Activated naive CD8-positive, alpha-beta T cell treated with anti-CD3 and anti-CD28 coated beads, Interleukin-2, amount 50 U/mL, for 16 hours (primary cell): ENCODE measurements at places on chromosomes 2 and 18.

DNA sequence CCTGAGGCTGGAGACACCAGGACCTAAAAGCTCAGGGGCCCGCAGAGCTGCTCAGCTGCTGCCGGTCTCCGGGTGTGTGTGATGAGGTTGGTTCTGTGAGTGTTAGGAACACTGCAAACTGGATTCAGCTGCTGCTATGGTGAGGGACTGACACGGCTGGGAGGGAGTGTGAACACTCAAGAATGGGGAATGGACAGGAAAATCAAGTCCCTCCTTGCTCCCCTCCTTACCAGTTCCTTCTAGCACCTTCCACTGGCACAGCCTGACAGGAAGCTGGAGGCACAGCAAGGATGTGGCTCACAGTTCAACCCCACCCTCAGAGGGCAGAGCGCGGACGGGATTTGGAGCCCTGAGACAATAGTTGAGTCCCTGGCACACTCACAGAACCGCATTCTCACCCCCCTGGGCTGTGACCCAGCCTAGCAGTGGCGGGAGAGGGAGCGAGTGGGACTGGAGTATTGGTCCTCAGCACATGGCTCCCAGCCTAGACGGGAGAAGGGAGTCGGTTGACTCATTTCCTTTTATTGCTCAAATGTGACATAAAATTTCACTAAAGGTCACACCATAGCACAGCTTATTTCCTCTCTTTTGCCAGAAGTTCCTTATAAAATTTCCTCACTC, 42.5 kb downstream of the LRRC30 start:
- DNase-seq, result no peak

- DNase-seq, result no peak
Measured at GRCh38 chr2:207491956-207492355, 37.8 kb upstream of the CREB1 start.

DNA sequence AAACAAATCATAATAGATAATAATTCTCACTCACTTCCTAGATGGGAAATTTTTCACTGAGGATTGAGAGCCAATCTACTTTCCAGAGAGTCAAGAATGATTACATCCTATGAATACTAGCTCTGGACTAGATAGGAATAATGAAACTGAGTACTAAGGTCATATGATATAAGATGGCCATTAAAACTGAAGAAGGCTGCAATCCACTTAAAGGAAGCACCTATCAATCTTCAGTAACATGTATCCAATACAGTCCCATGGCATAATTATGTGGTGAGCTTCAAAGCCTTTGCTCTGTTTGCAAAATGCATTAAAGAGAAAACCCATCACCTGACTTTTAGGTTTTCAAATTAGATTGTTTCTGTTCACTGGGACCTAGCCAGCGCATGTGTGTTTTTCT, 398.0 kb upstream of the MEIS1 start:
- no peak for DNase-seq

GRCh38 chr2:231646476-231646875, 53.8 kb downstream of the TEX44 start:
- no peak for DNase-seq

GRCh38 chr2:240203788-240204270, 63.4 kb upstream of the OTOS start:
- DNase-seq, result no peak

GRCh38 chr2:11097038-11097720, 58.1 kb upstream of the SLC66A3 start:
- DNase-seq, result no peak

- DNase-seq, result no peak
Measured at GRCh38 chr2:210756855-210757254, 200.5 kb downstream of the CPS1 start.

DNA sequence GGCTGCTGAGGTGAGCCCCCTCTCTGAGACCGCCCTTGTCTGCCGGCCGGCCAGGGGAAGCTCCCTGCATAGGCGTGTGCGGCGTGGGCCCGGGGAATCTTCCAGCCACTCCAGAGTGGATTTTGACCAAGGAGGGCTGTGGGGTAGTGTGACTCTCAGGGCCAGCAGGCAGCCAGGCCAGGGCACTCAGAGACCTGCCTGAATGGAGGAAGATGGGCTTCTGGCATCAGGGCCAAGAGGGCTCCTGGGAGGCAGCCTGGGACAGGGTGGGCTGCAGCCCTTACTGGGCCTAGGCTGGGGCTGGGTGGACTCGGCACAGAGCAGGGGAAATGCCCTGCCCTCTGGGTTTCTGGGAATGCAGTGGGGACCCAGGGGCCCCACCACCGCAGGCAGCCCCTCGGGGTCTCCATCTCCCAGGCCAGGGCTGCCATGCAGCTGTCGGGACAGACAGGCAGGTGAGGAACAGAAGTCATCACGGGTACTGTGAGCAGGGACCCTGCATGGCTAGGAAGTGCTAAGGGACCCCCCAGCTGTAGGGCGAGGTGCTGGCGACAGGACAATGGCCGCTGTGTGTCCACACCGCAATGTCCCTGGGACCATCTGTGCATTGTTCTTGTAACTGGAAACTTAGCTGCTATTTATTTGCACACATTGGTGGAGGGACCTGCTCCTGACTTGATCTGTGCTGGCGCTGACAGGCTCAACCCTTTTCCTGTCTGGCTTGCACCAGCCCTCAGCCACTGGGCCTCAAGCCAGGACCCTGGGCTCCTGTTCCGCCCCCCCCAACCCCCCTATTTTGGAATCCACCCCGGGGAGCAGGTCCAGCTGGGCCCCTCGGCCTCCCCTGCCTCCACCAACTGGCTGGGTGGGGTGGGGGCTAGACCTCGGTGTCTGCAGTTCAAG, 4.1 kb downstream of the PDCD1 start:
- no peak for DNase-seq

- DNase-seq, result no peak
Measured at GRCh38 chr18:631560-631959, 25.9 kb upstream of the TYMS start.

GRCh38 chr2:154402213-154402612, 296.3 kb upstream of the KCNJ3 start:
- no peak for DNase-seq

GRCh38 chr2:64338910-64339500, 115.0 kb upstream of the LGALSL start:
- DNase-seq, result no peak

- no peak for DNase-seq
Measured at GRCh38 chr2:27079233-27080139, 1.1 kb downstream of the EMILIN1 start.
